Activated CD4-positive, alpha-beta T cell treated with anti-CD3 and anti-CD28 coated beads, Interleukin-2, Interleukin-4, amounts not matched to agents 100 ng/mL and 50 ng/mL, durations not matched to agents 16 hours and 8 hours (primary cell): ENCODE measurements at places on chromosomes 7 and 10.

GRCh38 chr10:12469345-12469744 is 120.0 kb downstream of the CAMK1D start:
- no peak for DNase-seq

DNA sequence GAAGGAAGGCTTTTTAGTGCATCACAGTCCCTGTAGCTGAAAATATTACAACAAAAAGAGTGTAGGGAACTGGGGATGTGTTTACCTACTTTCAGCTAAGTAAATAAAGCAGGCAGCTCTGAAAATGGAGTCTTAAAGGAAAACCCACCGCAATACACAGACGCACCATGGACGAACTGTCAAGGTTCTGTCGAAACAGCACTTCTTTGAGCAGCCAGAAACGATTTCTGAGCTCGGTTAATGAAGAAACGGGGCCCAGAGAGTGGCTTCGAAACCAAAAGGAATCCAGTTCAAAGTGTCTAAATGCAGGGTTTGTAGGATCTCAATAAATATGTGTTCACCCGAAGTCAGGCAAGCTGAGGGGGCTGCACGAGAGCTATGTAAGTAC is 275.4 kb upstream of the NEBL start:
- DNase-seq: no peak

GRCh38 chr10:21368728-21369425 is 156.6 kb downstream of the SKIDA1 start:
- no peak for DNase-seq

DNA sequence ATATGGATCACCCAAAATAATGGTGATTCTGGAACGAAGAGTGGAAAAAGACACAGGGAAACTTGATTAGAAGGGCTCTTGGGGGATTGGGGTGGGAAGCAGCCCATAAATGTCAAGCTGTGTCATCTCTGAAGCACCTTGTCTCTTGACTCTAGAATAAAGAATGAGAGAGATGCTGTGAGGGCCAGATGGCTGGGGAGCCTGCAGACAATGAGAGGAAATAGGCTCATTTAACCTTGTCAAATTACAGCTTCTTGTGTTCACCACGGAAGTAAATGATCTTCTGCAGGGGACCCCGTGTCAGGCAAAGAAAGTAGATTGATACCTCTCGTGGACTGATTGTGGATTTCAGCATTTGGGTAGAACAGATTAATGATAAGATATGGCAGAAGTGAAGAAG is 159.3 kb downstream of the ST7 start:
- no peak for DNase-seq

GRCh38 chr10:47406870-47407691 is 23.0 kb upstream of the ZNF488 start:
- no peak for DNase-seq

- DNase-seq: no peak
Observed at GRCh38 chr10:86155054-86155921, 211.3 kb downstream of the GRID1 start.

DNA sequence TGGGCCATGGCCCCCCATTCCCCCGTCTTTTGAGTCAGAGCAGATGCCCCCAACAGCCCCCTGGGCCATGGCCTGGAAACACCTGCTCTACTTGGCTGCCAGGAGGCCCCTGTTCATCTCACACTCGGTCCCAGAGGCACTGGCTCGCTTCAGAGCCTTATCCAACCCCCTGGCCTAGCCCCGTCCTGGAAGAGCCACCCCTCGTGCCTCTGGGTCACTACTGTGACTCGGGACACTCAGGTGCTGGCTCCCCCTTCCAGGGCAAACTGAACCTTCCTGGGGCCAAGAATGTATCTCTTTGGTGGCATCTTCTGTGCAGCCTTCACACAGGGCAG is 7.0 kb downstream of the POLR2J start:
- no peak for DNase-seq

GRCh38 chr7:25854608-25855497 is 297.1 kb upstream of the NFE2L3 start:
- peak; percentile 88 for DNase-seq

- peak; percentile 91 for DNase-seq
Observed at GRCh38 chr7:99142727-99143520, 984 bp downstream of the SMURF1 start.

GRCh38 chr10:3693022-3693697 is 91.8 kb downstream of the KLF6 start:
- DNase-seq: no peak

DNA sequence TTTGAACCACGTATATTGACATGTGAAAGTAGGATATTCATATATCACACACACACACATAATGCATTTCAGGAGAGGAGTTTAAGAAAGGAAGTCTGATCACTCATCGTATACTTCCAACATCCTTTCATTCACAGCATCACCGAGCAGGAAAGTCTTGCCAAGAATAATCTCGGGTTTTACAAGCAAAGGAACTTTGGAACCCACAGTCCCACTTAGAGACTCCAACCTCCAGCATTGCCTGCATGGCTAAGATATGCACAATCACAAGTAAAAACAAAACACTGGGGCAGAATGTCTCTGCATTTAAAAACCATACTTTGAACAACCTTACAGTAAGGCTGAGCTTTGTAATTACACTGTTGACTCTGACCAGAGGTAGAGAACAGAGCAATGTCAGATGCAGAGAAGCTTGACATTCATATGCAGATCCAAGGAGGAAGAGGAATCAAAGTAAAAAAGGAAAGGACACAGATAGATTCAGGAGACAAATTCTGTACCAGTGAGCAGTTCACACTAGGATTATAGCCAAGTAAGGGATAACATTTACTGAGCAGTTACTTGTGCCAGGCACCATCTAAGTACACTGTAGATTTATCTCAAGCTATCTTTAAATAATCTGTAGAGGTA is 14.8 kb downstream of the THSD7A start:
- no peak for DNase-seq

GRCh38 chr7:84107259-84107658 is 87.3 kb downstream of the SEMA3A start:
- no peak for DNase-seq

DNA sequence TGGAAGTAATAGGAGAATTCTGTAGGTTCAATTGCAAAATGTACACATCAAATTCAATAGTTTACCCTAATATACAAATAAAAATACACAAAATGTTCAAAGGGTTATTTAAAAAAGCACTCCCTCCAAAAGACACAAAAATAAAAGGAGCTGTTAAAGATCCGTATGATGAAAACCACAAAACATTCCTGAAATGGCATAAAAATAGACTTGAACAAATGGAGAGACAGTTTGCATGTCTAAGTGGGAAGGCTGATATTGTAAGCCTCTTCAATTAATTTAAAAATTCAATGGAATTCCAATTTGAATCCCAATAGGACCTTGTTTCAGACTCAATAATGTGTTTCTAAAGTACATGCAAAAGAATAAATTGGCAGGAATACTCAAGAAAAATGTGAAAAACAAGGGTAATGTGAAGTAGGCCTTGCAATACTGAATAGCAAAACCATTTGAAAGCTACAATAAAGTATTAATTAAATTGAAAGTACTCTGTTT is 38.0 kb upstream of the INSYN2A start:
- DNase-seq: no peak

GRCh38 chr7:64628192-64628591 is 37.7 kb upstream of the ZNF107 start:
- no peak for DNase-seq

- DNase-seq: no peak
Observed at GRCh38 chr7:33760834-33761233, 144.5 kb upstream of the BMPER start.

- peak; percentile 24 for DNase-seq
Observed at GRCh38 chr7:74606101-74606908, 51.2 kb upstream of the GTF2I start.

DNA sequence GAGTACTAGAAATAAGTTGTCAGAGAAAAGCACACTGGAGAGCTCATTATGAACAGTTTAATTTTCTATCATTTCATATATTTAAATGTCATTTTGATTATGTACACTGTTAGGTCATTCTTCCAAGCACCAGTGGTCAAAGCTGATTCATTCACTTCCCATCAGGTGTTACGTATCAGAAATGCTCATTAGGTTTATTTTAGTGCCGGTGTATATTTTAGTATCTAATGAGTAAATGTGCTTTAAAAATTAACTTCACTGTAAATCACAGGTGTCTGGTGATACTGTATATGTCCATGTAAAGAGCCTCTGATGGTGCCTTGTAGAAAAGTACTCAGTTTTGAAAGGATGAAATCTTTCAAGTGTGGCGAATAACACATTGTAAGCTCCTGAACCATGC is 3.5 kb downstream of the DMTF1 start:
- no peak for DNase-seq

GRCh38 chr7:69374044-69374425 is 224.2 kb upstream of the AUTS2 start:
- DNase-seq: no peak

DNA sequence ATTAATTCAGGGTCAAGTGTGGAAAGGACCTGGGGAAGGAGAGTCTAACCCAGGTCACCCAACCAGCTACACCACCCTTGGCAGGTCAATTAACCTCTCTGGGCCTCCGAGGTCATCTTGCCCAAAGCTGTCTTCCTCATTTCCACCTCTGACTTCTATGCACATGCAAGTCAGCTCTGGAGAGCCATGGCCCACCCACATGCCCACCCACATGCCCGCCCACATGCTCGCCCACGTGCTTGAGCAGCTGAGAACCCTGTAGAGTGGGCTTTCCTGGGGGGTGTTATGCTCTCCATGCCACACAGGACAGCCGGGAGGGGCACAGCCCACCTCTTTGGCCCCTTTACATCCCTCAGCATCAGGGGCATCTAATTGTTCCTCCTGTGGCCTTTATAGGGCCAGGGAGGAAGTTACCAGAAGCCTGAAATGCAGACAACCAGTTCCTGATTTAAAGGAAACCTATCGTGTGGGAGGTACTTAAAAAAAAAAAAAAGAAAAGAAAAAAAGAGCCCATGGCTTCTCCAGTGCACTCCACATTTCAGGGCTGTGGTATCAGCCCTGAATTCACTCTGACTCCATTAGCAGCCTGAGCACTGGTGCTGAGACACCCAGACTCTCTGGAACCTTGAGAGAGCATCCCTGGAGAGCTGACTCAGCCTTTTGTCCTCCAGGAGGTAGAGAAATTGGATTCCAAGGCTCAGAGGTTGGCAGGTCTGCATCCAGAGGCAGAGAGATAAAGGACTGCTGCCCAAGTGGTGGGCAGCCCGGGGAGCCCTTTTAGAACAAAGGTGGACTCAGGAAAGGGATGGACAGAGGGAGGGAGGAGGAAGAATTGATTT is 176.2 kb upstream of the ZMIZ1 start:
- no peak for DNase-seq

GRCh38 chr10:13776861-13777311 is 190.1 kb downstream of the PRPF18 start:
- DNase-seq: no peak

DNA sequence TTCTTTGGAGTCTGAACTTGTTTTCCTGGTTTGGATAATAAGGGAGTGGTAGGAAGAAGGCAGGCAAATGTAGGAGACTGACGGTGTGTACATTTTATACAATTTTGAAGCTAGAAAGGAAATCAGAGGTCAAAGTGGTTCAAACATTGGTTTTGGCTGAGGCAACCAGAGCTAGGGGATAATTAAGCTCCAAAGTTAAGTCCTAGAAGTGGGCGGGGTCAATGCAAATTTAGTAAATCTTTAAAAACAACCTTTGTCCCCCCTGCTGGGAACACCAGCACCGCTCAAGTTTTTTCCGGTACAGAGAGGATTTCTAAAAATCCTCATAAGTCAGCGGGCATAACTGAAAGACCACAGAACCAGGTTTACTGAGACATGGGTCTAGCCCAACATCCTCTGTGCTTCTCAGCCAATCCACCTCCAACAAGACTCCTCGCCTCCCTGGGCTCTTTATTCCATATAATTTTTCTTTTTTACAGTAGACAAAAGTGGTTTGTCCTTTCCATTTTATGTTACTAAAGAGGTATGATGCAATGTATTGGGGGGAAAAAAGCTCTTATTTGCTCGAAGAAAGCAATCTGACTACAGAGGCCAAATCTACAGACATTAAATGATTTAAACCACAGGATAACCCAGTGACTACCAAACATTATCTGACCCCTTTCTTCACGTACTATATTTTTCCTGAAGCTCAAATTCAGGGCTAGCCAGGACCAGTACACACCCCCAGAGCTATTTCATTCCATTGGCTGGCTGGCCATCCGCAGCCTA is 1.6 kb downstream of the GLUD1 start:
- peak; percentile 65 for DNase-seq

DNA sequence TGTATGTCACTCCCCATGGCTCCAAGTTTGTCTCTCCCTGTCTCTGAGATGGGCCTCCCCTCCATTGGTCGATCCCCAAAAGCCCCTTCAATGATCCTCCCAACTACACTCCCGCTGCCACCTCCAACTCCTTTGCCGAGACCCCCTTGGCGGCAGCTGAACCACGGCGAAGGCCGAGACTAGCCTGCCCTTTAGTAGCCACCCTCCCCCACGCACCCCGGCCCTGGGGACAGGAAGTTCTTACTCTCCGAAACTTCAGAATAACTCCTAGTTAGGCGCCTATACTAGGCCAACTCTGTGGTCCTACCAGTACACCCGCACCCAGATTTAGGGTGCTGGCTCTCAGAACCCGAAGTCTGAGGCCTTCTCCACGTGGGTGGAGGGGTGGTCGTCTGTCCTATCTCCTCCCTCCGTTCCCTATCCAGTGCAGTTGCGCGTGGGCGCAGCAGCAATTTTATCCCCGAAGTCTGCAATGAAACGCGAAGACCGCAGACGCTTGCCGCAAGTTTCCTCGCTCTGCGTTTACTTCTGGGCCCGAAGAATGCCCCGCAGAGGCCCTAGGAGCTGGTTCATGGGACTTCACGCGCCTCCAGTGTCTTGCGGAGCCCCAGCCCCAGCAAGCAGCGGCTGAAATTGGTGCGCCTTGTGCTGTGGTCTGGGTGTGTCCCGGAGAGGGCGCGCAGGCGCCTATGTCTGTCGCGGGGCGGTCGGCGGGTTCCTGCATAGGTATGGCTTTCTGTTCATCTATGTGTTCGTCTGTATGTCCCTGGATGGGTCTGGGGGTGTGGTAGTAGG is 82.6 kb upstream of the SLF2 start:
- DNase-seq: no peak

GRCh38 chr7:118080947-118081346 is 103.0 kb upstream of the LSM8 start:
- peak; percentile 52 for DNase-seq

- no peak for DNase-seq
Observed at GRCh38 chr10:80784695-80785094, 247.0 kb downstream of the SH2D4B start.

GRCh38 chr10:110780704-110781103 is 91.0 kb upstream of the PDCD4 start:
- no peak for DNase-seq

DNA sequence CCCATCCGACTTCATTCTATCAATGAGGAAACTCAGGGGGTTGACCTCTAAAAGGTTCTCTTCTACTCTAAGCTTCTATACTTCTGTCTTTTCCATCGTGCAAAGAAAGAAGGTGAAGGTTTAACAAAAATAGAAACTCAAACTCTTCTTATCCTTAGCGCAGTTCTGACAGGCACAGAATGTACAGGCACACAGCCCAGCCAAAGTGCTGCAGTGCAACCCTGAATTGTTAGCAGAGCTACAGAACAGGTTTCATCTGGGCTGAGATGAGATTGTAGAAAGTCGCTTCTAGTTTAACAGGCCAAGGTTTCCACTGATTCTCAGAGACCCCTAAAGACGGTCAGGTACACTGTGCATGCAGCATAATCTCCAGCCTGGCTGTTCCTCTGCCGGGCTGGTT is 79.3 kb upstream of the AFAP1L2 start:
- DNase-seq: no peak

- DNase-seq: no peak
Observed at GRCh38 chr7:30335763-30336487, 51.5 kb downstream of the ZNRF2 start.

- DNase-seq: no peak
Observed at GRCh38 chr10:71230656-71231025, 18.3 kb downstream of the UNC5B start.
